ENCODE measurements at places on chromosomes 3 and 15.

DNA sequence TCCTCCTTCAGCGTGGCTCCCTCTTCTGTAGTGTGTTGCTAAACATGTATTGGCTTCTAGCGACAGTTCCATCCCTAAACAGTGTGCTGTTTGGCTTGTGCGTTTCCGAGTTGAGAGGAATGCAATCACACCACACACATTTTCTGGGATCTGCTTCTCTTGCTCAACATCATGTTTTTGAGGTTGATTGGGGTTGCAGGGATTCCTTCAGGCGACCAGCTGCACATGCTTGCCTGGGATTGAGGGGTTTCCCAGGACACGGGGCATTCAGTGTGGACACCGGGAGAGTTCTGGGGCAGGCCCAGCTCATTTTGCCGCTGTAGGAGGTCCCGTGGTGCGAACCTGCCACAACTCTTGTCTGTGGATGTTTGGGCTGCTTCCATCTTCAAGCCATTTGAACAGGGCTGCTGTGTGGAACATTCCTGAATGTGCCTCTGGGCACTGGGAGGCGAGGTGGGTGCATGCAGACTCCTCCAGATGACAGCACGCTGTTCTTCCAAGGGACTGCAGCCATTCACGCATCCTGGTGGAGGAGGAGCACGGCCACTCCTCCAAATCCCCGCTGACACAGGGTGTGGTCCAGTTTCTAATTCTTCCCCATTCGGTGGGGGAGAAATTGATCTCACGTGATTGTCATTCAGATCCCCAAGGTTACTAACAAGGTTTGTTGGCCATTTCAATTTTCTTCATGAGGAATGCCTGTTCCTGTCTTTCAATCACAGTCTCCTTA lies 82.8 kb downstream of the PLXNA1 start:
- DNase-seq, result no peak

- no peak for DNase-seq
Measured at GRCh38 chr3:72379500-72380187, 468.6 kb downstream of the SHQ1 start.

- no peak for DNase-seq
Measured at GRCh38 chr3:109125902-109126301, 8.0 kb upstream of the MORC1 start.

GRCh38 chr15:35926007-35926380 lies 380.0 kb upstream of the DPH6 start:
- no peak for DNase-seq

GRCh38 chr15:39789736-39790135 lies 7.1 kb upstream of the FSIP1 start:
- no peak for DNase-seq

- DNase-seq, result no peak
Measured at GRCh38 chr15:92226020-92226612, 167.6 kb upstream of the ST8SIA2 start.
